ENCODE measurements at places on chromosomes 5 and 9.

DNA sequence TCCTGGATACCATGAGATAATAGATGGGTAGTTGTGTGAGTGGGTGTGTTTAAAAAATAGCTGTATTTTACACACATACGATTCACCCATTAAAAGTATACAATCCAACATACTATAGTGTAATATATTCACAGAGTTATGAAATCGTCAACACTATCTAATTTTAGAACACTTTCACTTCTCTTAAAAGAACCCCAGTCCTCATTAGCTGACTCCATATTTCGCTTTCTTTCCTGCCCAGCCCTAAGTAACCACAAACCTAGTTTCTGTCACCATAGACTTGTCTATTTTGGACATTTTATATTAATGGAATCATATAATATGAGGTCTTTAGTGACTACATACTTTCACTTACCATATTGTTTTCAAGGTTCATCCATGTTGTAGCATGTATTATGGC is 63.8 kb upstream of the S1PR3 start:
- DNase-seq: no peak

DNA sequence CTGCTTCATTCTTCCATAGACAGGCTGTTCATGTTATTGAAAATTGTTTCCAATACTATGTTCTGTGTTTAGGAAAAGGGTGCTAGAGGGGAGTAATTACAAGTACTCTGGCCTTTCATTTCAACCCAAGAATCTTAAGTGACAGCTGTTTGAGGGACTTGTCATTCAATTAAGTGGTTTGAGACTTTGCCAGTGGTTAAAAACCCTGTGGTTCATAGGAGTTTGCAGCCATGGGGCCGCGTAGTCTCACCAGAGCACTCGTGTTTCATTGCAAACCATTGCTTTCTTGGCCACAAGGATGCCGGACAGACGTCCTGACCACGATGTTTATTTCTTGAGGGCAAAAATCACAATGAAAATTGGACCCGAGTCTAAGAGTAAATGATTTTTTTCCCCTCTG is 248.8 kb downstream of the NNT start:
- DNase-seq: no peak

DNA sequence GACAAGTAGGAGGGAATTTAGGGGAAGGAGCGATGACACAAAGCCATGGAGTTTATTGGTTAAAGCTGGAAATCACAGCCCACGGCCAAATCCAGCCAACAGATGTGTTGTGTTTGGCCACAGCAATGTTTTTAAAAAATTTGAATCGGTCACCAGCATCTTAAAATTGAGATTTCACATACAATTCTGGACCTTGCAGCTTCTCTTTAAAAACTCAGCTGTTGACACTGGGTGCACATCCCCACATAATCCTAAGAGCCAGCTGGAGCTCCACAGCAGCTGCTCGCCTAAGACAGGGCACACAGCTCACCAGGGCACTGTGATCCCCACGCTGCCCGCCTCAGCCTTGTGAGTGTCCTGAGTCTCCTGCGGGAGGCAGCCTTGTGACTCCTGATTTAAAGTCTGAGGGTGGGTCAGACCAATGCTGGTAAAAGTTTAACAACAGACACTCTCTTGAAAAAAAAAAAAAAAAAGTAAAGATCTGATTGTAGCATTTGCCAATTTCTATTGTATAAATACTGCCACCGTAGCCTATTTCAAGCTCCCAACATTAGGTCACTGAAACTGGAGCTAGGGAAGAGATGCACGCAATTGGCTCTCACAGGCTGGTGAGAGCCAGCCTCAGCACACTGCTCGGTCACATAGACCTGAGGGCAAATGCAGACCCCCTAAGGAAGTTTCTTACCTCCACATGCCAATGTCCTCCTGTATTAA is 124.8 kb downstream of the HSD17B3 start:
- DNase-seq: no peak

- no peak for DNase-seq
Observed at GRCh38 chr5:78899922-78900362, 85.2 kb downstream of the ARSB start.

- no peak for DNase-seq
Observed at GRCh38 chr5:1118738-1119137, 6.9 kb upstream of the SLC12A7 start.

DNA sequence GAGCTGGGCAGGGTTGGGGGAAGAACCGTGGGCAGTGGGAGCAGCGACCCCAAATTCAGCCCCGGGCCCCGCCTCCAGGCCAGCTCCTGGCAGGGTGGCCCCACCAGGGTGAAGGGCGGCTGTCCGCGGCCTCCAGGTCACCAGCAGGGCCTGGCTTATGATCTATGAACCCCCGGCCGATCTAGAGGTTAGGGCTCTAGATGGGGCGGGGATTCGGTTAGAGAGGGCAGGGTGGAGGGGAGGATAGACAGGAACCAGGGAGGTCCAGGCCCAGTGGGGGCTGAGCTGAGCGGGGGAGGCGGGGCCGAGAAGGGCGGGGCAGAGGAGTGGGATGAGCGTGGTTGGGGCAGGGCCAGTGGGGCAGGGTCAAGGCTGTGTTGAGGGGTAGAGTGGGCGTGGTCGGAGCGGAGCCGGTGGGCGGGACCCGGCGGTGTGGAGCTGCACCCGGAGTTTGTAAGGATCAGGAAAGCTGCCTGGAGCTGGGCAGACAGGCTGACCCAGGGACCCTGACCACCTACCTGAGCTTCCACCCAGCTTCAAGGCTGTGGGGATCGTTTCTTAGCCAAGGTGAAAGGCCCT is 29.3 kb upstream of the OBP2B start:
- no peak for DNase-seq

DNA sequence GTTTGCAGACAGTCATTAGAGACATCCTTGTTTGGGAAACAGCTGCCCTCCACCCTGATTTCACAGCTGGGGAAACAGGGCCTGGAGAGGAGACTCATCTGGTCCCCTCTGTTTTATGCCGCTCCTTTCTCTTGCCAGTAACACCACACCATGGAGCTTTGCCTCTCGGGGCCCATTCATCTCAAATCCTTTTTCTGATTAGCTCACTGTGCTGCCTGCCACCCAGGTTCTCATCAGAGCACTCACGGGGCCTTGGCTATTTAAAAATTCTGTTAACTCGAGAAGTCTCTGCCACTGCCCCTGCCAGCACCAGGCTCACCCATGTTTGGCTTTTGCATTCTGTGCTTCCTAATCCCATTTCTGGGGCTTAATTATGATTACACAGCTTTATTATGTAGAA is 36.8 kb upstream of the C5orf58 start:
- no peak for DNase-seq

GRCh38 chr5:150593593-150593992 is 46.9 kb upstream of the SYNPO start:
- DNase-seq: no peak

DNA sequence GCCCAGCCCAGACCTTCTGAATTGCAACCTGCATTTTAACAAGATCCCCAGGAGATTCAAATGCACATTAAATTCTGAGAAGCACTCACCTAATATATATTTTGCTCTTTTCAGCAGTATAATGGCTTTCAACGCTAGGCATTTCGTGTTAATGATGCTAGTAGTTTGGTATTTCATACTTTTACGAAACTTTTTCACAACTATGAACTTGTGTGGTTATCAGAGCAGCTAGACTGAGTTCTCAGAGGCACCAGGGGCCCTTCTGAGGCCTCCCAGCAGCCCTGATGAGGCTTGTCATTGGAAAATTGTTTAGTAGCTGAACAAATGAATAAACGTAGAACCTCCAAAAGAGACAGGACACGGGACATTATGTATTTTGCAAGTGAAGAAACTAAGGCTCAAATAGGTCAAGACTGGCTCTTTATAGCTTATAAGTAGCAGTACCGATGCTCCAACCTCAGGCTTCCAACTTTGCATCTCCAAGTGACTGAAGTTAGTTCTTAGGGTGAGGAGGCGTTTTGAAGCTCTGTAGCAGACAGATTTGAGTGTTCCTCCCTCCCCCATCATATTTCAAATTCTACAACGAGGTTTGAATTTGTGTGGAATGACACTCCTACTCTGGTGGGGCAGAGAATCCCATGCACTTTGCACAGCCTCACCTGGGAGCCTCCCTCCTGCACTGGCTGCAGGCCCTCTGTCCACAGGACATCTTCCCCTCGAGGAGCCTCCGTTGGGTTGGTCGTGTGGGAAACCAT is 121.1 kb upstream of the SLC25A48 start:
- DNase-seq: no peak

DNA sequence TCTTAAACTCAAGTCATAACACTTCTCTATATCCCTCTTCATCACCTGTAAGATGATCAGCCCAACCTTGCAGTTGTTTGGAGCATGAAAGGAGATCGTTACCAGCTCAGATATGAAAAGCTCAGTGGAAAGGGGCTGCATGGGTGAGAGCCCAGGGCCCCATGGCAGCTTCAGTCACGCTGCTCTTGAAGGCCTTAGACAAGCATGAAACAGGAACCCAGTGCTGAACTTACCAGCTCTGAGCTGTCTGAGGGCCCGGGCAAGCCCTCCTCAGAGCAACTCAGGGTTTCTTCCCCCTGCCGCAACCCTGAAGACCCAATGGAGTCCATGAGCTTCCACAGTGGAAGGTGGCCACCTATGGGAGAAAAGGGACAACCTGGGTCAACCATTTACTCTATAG is 3.3 kb downstream of the HK3 start:
- no peak for DNase-seq

DNA sequence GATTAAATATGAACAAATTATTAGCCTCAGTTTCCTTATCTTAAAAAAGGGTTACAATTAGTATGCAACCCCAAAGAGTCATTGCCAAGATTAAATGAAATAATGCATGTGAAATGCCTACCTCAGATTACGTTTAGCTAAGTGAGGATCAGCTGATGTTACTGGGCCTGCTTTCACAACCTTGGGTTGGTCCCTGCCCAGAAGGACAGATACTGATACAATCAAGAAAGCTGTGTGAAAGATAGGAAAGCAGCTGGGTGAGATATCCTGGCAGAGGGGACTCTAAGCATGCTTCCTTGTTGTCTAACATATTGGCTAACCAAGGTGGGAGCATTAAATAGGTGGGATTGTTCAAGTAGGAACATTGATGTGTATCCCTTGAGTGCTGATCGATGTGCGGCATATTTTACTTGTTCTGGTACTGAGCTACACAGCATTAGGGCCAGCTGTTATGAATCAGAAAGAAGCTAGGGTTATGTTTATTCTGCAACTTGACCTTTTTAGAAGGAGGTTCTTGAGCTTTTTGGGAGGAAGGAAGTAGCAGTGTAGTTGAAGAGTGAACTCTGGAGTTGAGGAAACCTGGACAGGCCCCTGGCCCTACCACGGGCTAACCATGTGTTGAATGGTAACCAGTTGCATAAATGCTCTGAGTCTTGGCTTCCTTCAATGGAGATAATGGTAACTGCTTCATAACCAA is 28.9 kb downstream of the SNX24 start:
- DNase-seq: no peak

GRCh38 chr5:133947431-133947841 is 21.0 kb downstream of the C5orf15 start:
- DNase-seq: no peak

DNA sequence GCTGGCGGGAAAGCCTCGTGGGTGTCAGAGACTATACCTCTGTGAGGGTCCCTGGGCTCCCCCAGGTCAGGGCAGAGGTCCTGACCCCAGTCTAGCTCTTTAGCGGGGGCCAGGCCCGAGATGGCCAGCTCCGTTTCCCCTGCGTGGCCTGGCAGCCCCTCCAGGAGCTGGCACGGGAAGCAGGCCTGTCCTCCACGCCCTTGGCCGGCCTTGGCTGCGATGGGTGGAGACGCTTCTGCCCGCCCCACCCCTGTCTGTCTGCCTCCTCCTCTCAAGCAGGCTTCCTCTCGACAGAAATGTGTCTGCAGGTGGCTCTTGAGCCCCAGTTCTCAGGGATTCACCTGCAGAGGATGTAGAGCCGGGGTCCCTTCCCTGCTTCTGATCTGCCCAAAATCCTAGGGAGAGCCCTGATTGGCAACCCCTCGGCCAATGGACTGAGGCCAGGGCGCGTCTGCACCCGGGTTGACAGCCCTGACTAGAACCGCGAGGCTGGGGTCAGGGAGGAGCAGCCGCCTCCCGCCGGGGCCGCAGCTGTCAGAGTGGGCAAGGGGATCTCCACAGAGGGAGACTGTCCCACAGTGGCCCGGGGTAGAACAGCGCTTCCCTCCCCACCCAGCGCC is 2.6 kb upstream of the GRIN1 start:
- DNase-seq: no peak

DNA sequence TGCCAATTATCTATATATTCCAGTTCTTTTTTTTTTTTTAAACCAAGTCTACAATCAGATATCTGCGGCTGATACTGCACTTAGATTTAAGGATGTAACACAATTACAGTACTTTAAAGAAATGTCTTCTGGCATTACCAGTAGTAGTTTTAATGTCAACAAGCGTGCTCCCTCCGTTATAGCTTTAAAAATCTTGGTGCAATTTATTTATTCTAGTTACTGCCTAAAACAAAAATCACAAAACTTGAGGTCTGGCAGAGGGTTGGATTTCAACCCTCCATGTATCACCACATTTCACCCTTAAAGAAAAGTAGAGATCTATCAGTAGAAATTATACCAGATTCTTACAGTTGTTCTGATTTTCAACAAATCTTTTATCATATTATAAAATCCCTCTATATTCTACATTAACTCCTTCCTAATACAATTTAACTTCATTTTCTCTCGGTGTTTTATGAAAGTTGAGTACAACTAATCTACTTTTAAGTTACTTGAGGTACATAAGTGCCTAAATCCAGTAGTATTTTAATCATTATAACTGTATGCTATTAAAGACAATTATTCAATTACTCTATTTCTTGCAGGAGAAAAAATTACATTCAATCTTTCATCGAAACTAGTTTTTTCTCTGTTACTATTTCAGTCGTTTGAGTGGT is 2.0 kb upstream of the RICTOR start:
- no peak for DNase-seq

DNA sequence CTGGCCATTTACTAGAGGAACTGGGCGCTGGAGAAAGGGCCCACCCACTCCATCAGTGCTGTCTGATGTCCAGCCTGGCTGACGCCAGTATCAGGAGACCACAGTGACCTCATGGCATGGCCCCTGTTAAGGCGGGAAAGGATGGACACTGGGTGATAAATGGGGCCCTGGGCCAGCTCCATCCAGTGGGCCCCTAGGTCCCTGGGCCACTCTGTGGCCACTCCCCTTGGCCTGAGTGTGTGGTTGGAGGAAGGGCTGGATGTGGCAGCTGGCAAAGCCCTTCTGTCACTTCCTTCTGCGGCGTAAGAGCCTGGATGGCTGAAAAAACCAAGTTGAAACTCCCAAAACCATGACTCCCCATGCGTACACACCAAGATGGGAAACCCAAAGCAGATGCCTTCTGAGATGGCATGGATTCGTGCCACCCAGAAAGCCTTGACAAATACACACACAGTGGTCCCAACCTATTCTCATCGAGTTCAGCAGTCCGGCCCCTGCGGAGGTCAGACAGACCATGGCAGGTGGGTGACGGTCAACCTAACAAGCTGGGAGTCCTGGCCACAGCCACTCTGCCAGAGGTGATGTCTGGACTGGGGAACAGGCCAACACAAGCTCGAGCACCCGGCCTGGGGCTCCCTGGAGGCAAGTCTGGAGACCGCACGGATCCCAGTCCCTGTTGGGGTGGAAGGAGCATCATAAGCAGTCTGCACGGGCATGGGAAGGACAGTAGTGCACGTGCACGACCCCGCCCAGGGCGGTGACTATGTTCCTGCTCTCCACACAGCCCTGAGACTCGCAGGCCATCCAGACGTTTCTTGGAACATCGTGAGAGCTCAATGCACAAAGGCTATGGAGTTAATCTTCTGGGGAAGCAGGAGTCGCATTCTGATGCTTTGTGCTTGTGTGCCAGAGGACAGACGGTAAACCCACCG is 45.2 kb upstream of the NOTCH1 start:
- no peak for DNase-seq

- no peak for DNase-seq
Observed at GRCh38 chr9:14573319-14573718, 119.9 kb downstream of the ZDHHC21 start.

All from GM04503 (cell line).